Ammon's horn (tissue), 1 donor: ENCODE measurements at places on chromosomes 7 and 10.

GRCh38 chr7:83655951-83656556, 7.1 kb upstream of the SEMA3E start:
- DNase-seq = peak; percentile 62

GRCh38 chr7:137417464-137417863, 73.9 kb upstream of the PTN start:
- no peak for DNase-seq

DNA sequence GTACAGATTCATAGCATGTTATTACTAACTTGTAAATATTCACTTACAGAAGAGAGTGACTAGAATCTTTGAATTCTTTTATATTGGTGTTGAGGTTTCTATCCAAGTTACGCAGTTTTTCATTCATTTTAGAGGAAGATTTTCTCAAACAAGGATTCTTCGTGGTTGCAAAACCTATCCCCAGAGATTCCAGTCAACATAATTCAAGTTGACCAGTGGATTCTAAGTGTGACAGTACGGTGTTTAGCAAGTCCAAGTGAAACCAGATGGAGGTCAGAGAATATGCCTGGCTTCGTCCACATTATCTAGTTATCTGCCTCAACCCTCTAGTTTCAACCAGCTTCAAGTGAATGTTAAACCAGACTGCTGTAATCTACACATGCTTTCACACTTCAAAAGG, 131.9 kb downstream of the SDK1 start:
- DNase-seq = no peak

DNA sequence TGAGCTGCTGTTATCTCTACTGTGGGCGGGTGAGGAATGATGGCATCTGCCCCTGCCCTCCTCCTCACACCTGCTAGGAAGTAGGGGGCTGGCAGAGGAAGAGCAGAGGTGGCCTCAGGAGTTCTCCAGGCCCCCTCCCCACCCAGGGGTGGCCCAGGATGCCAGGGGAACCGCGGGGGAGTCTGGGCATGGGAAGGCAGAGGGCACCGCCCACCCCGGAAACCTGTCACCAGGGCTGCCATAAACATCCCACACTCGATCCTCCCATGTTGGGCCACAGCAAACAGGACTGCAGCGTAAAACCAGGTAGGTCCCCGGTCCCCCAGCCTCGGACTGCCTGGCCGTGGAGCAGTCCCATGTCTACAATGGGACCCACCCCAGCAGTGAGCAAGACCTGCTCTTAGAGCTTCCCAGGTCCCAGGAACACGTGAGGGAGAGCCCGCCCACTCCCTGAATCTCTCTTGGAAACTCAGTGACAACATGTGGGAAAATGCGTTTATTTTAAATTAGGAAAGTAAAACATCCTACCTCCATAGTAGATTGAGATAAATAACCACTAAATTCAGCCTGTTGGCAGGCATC, 23.4 kb downstream of the EBF3 start:
- no peak for DNase-seq

- DNase-seq = no peak
Measured at GRCh38 chr10:132833421-132834111, 47.6 kb upstream of the NKX6-2 start.

DNA sequence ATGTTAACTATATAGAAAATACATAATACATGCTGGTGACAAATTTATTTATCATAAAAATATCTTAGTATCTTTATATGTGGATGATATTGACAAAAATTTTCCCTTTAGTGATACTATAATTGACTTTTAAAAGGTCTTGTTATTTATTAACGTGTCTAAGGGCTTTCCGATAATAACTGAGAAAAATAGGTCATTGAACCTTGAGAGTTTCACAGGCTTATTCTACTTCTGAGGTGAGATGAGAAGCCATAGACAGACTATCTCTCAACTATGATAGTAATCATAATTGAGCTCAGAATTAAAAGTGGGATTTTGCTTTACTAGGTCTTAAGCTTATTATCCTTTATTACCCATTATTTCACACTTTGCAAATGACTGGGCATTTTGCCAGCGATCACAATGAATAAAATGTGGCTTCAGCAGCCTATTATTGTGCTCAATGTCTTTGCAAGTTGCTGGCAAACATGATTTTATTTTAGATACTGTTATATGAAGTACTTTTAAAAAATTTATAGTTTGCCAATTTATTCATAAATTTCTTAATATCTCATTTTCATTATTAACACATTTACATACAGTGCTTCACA, 574.5 kb downstream of the ZWINT start:
- DNase-seq = no peak

GRCh38 chr7:66953044-66953427, 32.0 kb downstream of the TMEM248 start:
- DNase-seq = no peak

- no peak for DNase-seq
Measured at GRCh38 chr10:103748020-103748419, 107.4 kb downstream of the SH3PXD2A start.

GRCh38 chr10:11035301-11035991, 17.8 kb downstream of the CELF2 start:
- DNase-seq = no peak

- DNase-seq = no peak
Measured at GRCh38 chr10:84540022-84540616, 211.7 kb downstream of the CCSER2 start.

GRCh38 chr7:32020551-32021159, 49.6 kb downstream of the PDE1C start:
- no peak for DNase-seq

GRCh38 chr10:67246066-67246555, 320.3 kb downstream of the LRRTM3 start:
- DNase-seq = peak; percentile 27
